Suprapubic skin (tissue), 4 donors: ENCODE measurements at places on chromosomes 12 and 14. TPM values are rescaled to one million over a fixed set of nuclear protein-coding genes. Genes with fewer than 3 reads are reported as not detected.
A peak's percentile ranks its signal among the peaks of the same experiment; 100 is the strongest.

DNA sequence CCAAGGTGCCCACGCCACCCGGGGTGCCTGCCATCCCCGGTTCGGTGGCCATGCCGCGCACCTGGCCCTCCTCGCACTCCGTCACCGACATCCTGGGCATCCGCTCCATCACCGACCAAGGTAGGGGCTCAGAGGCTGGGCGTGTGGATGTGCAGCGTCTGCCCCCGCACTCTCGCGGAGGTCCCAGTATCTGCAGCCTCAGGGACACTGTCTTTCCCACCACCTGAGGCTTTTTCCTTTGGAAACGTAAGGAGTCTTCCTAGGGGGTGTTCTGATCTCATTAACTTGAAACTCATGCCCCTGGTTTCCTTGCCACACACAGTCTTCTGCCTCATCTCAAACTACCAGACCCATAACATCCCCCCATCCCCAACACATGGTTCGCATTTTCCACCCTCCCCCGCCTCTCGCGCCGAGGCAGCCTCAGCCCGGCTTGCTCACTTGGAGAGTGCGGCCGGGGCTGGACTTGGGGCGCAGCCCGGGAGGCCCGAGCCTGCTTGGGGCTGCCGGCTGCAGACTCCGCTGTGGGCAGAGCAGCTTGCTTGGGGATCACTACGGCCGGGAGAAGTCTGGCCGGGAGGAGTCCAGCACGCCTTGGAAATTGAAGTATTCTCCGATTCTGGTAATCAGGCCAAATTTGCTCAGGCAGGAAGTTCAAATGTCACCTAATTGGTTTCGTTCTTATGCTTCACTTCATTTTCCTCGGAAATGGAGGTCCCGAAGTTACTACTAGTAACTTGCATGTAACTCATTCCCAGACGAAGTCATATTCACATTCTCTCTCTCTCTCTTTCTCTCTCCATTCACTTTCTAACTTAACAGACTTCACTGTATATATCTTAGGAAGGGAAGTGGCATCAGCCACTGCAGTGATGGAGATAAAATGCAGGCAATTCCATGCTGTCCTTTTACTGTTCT lies 2.0 kb downstream of the PAX9 start:
- peaks cover 31% of the 10 kb centered on the region for H3K4me1 ChIP-seq
- peak overlapping the region; percentile 52 for H3K4me3 ChIP-seq
- H3K36me3 ChIP-seq = no peaks in the 10 kb centered on the region

DNA sequence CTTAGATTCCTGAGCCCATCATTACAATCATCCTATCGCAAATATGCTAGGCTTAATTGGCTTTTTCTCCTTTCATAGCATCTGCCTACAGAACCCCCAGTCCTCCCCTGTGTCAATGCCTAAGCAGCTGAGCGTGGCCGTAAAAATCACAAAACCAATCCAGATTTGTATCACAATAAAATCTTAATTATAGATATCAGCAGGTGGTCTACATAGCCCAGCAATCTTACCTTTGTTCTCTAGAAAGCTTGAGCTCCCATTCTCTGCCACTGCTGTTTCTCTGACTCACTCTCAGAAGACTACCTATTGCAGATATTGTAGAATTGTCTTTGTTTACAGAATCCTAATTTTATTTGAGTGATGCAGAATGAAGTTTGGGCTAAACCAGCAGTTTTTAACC lies 37.9 kb upstream of the PPM1A start:
- no peaks in the 10 kb centered on the region for H3K36me3 ChIP-seq
- H3K4me3 ChIP-seq = no peak overlapping the region
- H3K4me1 ChIP-seq = no peaks in the 10 kb centered on the region
- no peak overlapping the region for H3K27ac ChIP-seq

GRCh38 chr14:87745507-87746118 lies 247.4 kb downstream of the GALC start:
- no peaks in the 10 kb centered on the region for H3K36me3 ChIP-seq
- no peak overlapping the region for H3K27ac ChIP-seq
- no peaks in the 10 kb centered on the region for H3K27me3 ChIP-seq
- DNase-seq = no peak
- H3K4me3 ChIP-seq = no peak overlapping the region

The AICDA gene
- not detected for total RNA-seq

The CD163L1 gene
- 2.4 TPM for total RNA-seq
